ENCODE measurements at places on chromosomes 4 and X.

DNA sequence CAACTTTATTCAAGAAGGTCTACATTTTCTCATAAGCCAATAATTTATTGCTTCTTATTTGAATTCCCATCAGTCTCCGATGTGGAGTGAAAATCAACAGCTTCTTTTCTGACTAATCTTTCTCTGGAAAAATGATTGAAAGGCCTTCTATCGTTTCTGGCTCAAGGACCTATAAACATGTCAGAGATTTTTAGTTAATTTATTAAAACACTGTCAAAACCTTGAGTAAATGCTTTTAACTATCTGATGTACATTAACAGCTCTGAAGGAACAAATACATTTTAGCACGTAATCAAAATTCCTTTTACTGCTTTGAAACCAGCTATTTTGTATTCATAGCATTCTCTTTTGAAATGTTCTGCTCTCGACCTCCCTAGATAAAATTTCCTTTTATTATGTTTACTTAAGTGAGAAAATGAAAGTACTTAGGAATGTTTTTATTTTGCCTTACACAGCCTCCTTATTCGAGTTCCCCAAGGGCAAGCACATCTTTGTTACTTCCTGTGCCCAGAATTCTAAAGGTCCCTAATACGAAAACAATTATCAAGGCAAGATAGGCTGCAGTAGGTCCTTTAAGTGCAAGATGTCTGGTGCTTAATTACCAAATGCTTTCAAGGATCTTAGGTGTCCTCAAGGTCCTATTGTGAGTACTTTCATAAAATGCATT is 3.1 kb upstream of the ZFX start:
- peak; percentile 4 for DNase-seq

DNA sequence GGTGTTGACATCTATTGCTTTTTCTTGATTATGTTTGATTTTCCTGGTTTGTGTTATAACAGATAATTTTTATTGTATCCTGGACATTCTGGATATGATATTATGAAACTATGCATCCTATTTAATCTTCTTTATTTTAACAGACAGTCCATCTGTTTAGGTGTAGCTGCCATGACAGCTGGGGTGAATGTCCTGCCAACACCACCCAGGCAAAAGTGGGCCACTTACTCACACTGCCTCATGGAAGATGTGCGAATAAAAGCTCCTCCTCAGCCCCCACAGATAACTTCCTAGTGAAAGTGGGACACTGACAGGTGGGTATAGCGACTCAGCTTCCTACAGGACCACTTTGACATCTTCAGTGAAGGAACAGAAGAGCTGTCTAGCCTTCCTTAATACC is 18.4 kb upstream of the CNKSR2 start:
- no peak for DNase-seq

DNA sequence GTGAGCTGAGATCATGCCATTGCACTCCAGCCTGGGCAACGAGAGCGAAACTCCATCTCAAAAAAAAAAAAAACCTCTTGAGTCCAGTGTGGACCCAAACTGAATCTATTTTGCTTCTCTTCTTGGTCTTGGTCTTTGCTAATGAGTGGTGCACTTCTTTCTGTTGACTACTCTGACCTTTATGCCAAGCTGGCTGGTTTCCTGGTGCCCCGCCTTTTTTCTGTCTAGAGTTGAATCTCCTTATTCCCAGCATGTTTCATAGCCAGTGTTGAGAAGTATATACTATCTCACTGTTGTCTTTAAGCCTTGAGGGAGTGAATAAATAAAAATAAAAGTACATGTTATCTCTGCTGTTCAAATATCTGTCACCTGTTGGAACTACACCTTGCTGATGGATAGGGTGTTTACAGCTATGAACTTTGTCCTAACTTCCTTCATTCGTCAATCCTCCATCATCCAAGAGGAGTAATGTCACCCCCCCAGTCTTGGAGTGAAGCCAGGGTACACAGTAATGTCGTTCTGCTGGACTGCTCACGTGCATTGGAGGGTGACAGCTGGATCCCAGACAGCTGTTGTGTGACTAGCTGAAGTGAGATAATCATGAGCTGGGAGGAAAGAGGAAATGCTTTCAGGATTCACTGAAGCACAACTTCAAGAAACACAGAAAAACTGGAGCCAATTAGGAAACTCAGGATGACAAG is 99.3 kb upstream of the PRKG2 start:
- DNase-seq, result peak; percentile 65

GRCh38 chr4:155887847-155888570 is 15.5 kb upstream of the TDO2 start:
- DNase-seq, result no peak

GRCh38 chrX:7689791-7690412 is 153.1 kb upstream of the VCX start:
- no peak for DNase-seq

DNA sequence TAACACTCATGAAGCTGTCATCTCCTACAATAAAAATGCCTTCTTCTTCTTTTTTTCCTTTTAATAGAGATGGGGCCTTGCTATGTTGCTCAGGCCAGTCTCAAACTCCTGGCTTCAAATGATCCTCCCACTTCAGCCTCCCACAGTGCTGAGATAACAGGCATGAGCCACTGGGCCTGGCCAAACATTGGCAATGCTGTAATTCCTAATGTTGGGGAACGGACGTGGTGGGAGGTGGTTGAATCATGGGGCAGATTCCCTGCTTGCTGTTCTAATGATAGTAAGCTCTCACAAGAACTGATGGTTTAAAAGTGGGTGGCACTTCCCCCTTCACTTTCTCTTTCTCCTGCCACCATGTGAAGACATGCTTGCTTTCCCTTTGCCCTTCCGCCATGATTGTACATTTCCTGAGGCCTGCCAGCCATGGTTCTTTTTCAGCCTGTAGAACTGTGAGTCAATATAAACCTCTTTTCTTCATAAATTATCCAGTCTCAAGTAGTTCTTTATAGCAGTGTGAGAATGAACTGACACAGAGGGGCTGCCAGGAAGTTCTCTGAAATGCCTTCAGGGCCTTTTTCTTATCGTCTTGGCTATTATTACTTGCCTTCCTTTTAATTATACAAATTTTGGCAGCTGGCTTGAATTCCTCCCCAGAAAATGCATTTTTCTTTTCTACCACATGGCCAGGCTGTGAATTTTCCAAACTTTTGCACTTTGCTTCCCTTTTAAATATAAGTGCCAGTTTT is 93.0 kb downstream of the CENPC start:
- peak; percentile 55 for DNase-seq

DNA sequence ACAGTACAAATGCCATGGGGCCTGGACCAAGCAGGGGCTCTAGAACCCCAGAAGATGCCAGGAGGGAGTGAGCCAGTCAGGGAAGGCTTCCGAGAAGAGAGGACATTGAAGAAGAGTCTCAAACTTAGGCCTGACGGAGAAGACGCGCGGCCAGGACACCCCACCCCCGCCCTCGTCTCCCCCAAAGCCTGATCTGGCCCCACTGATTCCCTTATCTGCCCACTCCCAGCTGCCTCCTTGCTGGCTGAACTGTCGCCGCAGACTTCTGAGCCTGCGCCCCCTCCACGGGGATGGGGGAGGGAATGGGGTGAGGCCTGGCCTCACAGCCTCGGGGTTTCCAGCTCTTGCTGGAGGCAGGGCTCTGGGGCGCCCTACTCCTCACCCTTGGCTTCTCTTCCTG is 3.6 kb upstream of the GATA1 start:
- DNase-seq, result no peak

GRCh38 chr4:65358914-65359313 is 311.4 kb downstream of the EPHA5 start:
- no peak for DNase-seq

- no peak for DNase-seq
Measured at GRCh38 chrX:72142094-72142793, 10.5 kb upstream of the RTL5 start.

- DNase-seq, result no peak
Measured at GRCh38 chr4:124459941-124460310, 252.6 kb downstream of the ANKRD50 start.

- no peak for DNase-seq
Measured at GRCh38 chr4:110164856-110165255, 33.6 kb downstream of the ELOVL6 start.

DNA sequence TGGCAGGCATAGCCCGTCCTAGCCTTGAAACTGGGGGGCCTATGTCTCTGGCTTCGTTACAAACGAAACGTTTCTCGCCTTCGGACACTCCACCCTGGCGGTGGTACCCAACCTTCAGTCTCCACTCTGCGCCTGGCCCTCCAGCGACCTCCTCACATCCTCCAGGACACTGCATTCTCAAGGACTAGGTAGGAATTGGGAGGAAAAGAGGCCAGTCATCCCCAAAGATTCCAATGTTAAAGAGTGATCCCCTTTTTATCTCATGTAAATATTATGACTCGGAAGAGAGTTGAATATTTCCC is 2.1 kb upstream of the NKX6-1 start:
- DNase-seq, result no peak

DNA sequence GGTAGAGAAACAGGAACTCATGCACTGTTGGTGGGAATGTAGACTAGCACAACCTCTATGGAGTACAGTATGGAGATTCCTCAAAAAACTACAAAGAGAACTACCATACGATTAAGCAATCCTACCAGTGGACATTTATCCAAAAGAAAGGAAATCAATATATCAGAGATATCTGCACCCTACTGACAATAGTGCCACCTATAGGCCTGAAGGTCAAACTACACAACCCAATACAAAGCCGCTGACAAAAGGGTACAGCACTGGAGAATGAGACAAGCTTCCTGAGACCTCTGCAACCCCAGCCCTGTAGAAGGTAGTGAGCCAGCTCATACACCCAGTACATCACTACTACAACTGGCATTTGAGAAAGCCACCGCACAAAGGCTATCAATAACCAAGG is 67.1 kb downstream of the CBR4 start:
- no peak for DNase-seq

DNA sequence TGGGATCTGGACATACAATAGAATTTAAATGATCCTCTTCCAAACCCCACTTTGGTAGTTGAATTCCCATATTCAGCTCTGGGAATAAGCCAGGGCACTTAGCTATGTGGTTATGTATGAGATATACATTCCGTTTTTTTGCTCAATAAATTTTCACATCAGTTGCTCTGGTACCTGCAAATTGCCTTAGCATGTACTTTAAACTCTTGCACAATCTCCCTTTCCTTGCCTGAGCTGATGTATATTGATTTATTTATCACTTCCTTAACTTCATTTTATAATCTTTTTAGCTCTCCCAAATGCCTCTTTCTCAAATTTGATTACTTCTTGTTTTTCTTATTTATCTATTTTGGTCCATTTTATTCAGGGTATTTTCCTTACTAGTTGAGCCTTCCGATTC is 90.1 kb upstream of the AGA start:
- no peak for DNase-seq

- no peak for DNase-seq
Measured at GRCh38 chrX:130937101-130937500, 34.1 kb upstream of the ENOX2 start.

GRCh38 chrX:13716905-13717304 is 17.5 kb downstream of the TRAPPC2 start:
- no peak for DNase-seq

DNA sequence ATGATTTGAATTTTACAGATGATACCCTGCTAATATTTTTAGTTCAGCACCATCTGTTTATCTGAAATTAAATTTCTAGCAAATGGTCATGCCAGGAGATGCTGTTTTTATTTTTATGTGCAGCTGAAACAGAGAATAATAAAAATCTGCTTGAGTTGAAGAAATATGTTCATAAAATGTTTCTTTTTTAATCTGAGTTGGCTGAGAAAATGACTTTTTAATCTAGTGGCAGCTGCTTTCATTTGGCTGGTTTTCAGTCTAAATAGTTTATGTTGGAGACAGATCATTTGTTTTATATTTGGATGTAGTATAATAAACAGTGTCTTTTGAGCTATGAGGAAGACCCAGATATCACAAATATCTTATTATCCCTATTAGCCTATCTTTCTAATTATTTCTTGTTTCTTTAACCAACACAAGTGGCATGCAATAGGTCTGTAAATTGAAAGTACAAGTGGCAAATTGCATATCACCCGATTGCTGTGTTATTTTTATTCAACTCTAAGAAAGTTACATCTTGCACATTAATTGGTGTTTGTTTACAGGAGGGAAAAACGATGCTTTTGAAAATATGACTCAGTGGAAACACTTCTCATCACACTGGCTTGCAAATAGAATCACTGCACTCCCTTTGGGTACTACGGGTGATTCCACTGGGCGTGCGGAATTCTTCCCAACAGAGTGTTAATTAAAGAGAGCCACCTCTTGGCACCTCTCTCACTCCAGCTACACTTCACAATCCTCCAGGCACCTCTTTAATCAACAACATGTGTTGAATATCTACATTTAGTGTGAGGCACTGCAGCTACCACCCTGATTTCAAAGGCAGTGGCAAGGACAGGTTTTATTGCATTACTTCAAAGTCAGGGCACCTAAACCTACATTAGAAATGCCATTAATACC is 51.7 kb upstream of the AP1S2 start:
- no peak for DNase-seq

DNA sequence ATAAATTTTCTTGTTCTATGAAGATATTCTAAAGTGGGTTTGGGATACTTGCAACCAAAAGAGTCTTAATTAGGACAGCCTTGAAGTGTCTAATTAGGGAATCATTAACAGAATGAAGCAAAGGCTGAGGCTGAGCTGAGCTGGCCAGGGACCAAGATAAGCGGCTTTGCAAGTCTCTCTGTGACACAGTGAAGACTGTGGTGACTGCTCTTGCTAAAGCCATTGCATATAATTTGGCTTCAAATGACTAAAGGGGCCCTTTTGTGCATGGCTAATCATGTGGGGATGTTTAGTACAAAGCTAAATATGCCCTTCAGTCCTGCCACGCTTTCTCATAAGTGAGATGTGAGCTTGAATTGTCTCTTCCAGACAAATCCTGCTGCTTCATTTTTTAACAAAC is 31.2 kb upstream of the GYPA start:
- no peak for DNase-seq

DNA sequence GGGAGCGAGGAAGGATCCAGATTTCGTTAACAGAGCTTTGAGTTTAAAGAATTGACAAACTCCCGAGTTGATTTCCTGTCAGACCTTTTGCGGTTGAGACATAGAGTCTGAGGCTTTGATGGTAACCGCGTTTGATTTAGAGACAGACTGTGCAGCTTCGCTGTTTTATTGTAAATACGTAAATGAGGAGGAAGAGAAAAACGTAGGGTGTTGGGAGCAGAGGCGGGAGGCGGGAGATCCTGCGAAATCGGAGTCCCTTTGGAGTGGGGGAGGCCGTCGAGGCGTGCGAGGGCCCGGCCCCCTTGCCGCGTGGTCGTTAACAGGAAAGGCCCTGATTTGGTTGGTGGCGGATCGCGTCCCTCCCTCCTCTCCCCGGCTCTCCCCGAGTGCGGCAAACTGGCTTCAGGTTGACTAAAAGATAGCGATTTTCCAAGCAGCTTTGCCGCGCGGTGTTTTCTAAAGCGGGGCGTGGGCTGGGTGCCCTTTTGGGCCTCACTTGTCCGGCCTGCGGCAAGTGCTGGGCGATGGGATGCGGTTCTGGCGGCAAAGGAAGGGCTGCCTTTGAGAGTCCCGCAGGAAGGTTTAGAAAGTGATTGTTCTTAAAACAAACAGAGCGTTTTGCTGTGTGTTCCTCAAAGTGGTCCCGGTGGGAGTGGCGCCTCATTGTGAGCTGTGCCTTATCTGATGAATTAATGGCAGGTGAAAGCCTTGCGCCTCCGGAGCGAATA is 857 bp downstream of the SCML1 start:
- peak; percentile 54 for DNase-seq

- DNase-seq, result no peak
Measured at GRCh38 chr4:82215800-82216199, 158.0 kb downstream of the HNRNPD start.

- DNase-seq, result no peak
Measured at GRCh38 chr4:136390824-136391223, 1141.5 kb downstream of the PCDH18 start.

Data from Daoy (cell line).